Activated T-cell treated with anti-CD3 and anti-CD28 coated beads for 4 hours (primary cell): ENCODE measurements at places on chromosomes 7 and 10.

DNA sequence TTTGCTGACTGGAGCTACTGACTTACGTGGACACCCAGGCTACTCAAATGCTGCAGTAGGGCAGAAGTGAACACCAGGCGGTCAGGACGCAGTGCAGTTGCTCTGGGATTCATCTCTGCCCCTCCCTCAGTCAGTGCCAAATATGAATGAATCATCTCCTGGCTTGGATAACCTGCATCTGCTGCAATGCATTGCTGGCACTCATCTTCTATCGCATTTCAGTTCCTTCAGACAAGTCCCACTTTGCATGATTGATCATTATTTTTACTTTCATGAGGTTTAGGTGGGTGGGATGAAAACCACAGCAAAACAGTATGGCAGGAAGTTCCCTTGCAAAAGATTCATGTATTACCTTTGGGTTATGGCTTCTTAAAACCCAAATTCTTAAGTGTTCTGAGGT, 224.6 kb upstream of the NRP1 start:
- DNase-seq: no peak

DNA sequence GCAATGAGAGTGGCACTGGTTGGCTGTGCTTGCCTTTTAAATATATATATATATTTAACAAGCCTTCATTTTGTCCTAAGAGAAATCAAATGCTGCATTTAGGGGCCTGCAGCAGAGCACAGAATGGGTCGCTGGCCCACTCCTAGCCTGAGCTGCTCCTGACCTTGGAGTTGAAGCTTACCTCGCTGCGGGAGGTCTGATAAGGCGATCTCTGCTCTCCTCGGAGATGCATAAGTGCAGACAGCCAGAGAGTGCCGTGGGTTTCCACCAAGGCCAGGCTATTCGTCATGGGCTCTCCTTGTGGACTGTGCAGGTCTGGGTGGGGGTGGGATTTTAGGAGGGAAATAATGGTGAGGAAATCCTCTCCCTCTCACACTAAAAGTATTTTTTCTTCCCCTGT, 99.5 kb upstream of the IKZF1 start:
- no peak for DNase-seq

DNA sequence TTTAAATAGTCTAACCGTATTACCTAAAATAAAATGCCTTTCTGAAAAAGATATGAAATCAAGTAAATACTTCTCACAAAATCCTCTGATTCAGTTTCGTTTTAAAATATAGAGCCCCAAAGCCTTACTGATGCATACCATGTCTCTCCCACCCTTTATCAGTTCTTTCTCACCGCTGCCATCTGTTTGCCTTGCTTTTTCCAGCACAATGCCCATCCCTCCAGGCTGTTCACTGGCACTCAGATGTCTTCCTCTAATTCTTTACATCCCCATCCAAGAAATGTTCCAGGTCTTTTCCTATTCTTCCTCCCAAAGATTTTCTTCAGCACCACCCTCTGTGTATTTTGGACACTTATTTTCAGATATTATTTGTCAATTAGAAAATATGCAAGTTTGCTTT, 116.5 kb upstream of the LRRN3 start:
- DNase-seq: no peak

- no peak for DNase-seq
Measured at GRCh38 chr7:19397911-19398310, 252.7 kb upstream of the FERD3L start.

DNA sequence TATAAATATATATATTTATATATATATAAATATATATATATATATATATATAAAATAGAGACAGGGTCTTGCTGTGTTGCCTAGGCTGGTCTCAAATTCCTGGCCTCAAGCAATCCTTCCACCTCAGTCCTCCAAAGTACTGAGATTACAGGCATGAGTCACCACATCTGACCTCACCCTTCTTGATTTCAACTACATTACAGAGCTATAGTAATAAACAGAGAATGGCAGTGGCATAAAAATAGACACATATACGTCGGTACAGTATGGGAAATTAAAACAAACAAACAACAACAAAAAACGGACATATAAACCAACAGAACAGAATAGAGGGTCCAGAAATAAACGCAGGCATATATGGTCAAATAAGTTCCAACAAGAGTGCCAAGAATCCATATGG, 77.6 kb upstream of the PPP1R3A start:
- DNase-seq: no peak

GRCh38 chr10:114631666-114632417, 26.2 kb downstream of the ABLIM1 start:
- DNase-seq: no peak
